NCI-H774 (cell line): ENCODE measurements at places on chromosomes 11 and 22.

GRCh38 chr11:120959189-120959588, 64.7 kb upstream of the TBCEL start:
- DNase-seq, result no peak

DNA sequence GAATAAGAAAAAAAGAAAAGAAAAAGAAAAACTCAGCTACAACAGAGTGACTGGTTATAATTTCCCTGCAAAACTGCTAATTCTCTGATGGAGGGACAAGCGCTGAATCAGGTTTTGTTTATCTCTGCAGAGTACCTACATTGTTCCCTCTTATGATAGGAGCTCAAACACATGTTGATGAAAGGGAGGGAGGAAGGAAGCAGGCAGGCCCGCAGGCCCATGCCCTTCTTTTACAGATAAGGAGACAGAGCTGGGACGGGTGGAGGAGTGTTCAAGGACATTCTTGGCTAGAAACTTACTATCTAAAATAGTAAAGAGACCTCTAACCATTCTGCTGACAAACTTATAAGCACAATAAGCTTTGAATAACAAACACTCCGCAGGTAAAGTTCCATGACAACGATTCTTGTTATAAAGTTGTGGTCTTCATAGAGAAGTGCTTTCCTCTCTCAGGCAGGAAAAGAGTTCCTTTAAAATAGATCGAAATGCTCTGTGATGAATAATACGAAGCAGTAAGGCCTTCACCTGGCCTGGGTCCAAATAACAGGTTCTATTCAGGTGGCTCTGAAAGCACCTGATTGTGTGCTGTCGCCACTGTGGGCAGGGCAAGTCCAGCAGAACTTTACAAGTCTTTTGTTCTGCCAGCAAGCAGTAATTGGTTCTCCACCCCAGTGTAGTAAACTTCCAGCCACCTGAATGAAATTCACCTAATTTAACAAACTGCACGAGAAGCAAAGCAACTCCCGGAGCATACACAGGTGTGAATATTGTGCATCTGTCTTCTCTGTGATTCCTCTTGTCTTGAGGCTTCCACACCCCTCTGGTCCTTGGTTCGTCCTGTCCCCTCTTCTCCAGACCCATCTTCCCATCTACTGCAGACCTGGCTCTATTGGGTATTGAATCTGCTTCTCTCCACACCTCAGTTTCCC, 15.3 kb upstream of the MICAL2 start:
- no peak for DNase-seq

DNA sequence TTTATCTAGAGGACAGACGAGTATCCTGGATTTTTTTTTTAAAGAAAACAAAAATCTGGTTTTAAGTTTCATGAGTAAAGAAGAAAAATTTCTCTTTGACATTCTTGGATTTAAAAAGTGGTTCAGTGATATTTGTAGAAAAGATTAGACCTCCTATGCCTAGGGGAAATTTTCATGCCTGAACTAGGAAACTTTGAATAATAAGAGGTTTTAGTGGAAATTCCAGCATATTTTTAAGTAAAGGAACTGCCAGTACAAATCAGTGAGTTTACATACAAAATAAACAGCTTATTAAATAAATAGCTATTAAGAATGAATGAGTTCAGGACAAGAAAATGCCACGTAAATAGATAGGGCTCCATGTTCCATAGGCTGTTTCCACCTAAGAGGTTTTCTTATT, 17.5 kb downstream of the JAM3 start:
- no peak for DNase-seq

DNA sequence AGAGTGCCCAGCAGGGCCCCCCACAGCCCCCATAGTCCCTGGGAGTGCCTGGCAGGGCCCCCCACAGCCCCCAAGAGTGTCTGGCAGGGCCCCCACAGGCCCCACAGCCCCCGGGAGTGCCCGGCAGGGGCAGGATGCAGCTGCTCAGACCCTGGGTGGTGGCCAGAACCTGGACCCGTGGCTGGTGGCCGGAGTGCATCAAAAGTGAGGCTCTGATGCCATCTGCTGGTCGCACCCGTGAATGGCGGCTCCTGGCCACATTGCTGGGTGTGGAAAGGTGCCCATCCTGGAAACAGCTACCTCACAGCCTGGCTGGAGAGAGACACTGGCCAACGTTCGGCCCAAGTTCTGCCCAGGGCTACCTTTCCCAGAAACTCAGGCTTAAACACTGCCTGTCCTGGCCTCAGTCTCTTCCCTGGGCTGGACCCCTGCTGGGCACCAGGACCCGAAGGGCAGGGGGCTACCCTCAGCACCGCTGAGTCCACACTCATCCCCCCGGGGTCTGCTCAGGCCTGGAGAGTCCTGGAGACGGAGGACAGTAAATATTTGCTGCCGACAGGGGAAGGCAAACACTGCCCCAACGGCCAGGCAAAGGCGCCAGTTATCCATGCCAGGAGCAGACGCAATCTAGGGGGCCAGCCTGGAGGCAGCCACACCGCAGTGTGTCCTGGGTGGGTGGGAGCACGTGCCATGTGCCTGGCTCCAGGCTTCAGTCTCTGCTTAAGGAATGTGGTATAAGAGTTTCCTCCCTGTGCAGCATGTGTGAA, 4.4 kb downstream of the INS start:
- peak; percentile 8 for DNase-seq

GRCh38 chr22:25908755-25909154, 166.8 kb downstream of the MYO18B start:
- no peak for DNase-seq

GRCh38 chr22:50255607-50256006, 4.5 kb upstream of the HDAC10 start:
- DNase-seq, result no peak

DNA sequence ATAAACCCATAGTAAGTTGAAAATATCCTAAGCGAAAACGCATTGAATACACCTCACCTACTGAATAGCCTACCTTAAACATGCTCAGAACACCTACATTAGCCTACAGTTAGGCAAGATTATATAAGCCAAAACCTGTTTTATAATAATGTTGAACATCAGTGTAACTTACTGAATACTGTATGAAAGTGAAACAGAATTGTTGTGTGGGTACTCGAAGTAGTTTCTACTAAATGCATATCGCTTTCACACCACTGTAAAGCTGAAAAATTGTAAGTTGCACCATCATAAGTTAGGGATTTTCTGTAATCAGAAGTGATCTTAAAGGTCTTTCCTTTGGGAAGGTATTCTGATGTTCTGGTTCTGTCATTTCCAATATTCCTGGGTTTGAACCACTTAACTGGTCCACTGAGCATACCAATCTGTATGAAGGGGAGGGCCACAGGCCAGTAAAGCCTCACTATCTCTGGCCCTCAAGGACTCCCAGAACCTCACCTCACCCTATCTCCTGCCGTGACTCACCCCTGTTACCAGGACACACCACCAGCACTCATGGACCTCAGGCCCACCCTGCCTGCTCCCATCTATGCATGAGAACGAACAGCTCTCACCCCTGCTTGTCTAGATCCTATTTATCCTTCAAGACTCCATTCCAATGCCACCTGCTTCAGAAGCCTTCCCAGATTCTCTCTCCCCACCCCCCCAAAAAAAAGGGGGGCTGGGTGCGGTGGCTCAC, 70.0 kb downstream of the NAT10 start:
- DNase-seq, result no peak

GRCh38 chr11:113411536-113411935, 24.0 kb downstream of the ANKK1 start:
- DNase-seq, result no peak

- DNase-seq, result no peak
Observed at GRCh38 chr11:133243832-133244231, 288.5 kb downstream of the OPCML start.

DNA sequence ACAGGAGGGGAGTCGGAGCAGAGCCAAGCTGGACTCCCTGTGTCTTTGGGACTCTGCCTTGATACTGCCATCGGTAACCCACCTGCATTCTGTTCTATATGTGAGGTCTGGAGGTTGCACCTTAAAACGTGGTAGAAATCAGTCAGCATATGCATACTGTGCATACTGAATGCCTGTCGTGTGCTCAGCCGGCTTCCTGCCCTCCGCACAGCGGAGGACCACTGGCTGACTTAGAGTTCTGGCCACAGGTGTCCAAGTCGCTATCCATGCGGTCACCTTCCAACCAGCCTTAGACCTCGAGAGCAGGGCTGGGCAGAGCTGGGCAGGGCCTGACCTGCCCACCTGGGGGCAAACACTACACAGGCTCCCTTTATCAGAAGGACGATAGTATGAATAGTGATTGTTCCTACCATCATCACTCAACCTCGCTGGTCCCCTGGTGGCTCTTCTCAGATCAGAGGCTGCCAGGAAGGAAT, 3.8 kb downstream of the TBC1D10C start:
- DNase-seq, result no peak

GRCh38 chr11:69089258-69089657, 40.5 kb downstream of the TPCN2 start:
- DNase-seq, result no peak

DNA sequence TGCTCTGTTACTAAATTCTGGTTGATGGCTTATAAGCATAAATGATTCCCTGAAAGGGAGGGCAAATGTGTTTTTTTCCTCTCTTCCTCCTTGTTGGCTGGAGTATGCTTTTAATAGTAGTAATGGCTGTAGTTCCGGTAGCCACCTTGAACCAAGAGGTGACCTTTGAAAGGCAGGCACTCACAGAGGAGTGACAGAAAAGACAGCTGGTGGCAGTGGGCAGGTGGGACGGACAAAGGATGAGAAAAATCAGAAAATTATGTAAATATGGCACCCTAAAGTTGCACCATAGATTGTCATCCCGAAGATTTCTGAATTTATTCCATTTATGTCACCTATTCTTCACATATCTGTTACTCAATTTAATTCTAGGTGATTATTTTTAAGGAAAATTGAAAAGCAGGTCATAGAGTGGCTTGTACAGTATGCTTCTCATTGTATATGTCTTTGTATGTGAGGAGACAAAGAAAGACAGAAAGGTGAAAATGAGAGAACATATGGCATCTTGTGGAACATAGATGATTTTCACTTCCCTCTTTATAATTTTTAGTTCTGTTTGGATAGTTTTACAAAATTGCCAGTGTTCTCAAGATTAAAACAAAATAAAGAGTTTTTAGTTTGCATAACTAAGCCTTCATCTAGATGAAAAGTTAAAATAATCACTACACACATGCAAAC, 17.0 kb downstream of the CASP12 start:
- no peak for DNase-seq

DNA sequence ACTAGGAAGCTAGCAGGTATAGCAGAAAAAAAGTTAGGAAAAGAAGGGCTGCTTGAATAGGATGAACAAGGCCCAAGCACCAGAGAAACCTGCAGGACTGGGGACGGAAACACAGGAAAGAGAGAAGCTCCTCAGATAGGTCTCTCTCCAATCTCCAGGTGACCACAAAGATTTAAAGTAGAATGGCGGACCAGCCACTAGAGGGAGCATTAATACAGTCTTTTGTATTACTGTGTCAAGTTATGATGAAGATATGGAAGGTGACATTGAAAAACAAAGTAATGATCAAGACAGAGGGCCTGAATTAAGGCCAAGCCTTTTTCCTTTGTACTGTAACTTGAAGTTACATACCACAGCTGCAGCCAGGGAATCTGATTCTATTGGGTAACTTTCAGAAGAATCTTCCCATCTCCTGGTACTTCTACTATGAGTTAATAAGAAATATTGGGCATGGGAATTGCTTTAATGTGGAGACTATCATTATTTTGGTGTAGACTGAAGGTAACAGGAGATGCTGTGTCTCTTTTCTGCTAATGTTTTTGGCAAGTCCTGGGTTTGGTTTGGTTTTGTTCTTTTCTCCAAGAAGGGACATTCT, 33.8 kb downstream of the OR2AG2 start:
- DNase-seq, result no peak

DNA sequence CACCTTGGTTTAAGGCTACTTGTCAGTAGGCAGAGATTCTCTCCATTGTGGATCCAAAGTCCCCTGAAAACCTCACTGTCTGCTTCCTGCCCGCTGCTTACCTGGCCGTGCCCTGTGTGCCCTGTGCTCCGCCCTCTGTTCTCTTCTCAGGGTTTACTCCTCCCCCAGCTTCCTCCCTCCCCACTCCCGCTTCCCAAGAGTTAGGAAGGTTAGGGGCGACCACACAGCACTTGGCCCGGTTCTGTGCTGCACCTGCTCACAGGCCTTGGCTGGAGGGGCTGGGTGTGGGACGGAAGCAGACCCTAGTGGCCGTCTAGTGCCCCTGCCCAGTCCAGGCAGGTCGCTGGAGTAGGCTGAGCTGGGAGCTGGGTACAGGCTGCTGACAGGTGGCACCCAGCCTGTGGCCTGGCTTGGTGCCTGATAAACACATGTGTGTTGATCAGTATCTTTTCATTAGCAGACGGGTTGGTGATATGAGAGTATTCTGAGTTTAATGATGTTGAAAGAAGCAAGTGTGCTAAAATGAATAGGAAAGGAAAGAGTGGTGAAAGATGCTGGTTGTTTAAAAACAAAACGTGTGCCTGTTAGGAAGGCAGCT, 40.5 kb downstream of the GRAMD4 start:
- peak; percentile 49 for DNase-seq

- DNase-seq, result no peak
Observed at GRCh38 chr22:25083807-25084200, 115.9 kb upstream of the CRYBB3 start.

DNA sequence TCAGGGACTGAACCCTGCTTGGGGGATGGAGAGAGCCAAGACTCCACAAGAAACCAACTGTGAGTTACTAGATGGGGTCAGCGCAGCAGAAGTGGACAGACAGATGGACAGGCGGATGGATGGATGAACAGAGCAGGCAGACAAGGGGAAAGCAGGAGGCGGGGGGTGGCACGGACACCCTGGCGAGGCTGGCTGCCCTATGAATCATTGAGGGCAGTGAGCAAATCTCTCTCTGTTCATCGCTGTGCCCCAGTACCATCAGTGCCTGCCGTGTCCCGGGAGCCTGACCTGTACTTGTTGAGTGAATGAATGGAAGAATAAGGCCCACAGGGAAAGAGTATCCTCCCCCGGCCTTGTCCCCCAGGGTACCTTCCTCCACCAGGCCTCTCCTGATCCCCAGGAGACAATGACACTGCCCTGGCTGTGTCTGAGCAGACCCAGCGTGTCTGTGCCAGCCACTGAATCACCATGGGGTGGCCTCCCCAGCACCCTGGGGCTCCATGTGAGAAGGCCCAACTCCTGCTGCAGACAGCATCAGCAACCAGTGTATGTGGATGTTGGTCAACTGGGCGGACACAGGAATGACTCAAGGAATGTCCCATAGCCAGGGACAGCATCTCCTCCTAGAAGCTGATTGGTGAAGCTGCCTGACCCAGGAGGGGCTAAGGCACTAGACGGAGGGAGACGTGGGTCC, 5.1 kb upstream of the KLHL35 start:
- no peak for DNase-seq

- DNase-seq, result peak; percentile 67
Observed at GRCh38 chr11:48093795-48094642, 113.7 kb downstream of the PTPRJ start.

DNA sequence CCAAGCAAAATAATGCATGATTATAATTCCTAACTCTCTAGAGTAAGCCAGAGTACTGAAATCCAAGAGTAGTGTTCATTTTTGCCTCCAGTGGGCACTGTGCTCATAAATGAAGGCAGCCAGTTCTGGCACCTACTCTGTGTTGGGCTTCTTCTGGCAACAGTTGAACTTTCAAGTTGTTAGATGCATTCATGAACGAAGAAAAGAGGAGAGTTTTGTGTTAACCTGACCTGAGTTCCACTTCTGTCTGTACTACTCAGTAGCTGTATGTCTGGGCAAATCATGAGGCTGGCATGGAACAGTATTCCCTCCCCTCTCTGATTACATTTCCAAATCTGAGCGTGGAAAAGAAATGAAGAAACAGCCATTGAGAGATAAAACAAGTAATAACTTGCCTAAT, 20.3 kb upstream of the TENM4 start:
- no peak for DNase-seq

GRCh38 chr11:120717042-120717441, 205.5 kb downstream of the GRIK4 start:
- no peak for DNase-seq

GRCh38 chr11:78647266-78647915, 72.7 kb upstream of the NARS2 start:
- DNase-seq, result no peak
